NCI-H187 treated with DMSO at 0.1 percent for 48 hours (cell line): ENCODE measurements at places on chromosomes 11 and 22.

GRCh38 chr11:90476442-90477007 is 253.7 kb upstream of the CHORDC1 start:
- no peak for DNase-seq

DNA sequence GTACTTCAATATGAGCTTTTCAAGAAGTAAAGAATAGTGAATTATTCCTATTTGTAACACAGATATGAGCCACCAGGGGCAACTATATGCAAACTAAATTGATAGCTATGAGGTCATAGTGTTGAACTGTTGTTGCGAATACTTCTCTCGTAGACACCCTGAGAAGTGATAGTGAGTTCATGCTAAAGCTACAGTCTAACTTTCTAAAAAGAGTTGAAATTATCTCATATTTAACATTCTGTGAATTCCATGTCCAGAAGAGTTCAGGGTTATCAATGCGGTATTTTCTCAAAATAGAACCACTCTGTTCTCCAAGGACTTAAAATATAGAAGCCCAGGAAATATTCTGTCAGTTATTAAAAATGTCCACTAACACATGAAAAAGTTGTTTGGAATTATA is 185.4 kb downstream of the AASDHPPT start:
- DNase-seq = no peak

- no peak for DNase-seq
These were observed 213.7 kb downstream of the CWF19L2 start for GRCh38 chr11:107243929-107244328.

DNA sequence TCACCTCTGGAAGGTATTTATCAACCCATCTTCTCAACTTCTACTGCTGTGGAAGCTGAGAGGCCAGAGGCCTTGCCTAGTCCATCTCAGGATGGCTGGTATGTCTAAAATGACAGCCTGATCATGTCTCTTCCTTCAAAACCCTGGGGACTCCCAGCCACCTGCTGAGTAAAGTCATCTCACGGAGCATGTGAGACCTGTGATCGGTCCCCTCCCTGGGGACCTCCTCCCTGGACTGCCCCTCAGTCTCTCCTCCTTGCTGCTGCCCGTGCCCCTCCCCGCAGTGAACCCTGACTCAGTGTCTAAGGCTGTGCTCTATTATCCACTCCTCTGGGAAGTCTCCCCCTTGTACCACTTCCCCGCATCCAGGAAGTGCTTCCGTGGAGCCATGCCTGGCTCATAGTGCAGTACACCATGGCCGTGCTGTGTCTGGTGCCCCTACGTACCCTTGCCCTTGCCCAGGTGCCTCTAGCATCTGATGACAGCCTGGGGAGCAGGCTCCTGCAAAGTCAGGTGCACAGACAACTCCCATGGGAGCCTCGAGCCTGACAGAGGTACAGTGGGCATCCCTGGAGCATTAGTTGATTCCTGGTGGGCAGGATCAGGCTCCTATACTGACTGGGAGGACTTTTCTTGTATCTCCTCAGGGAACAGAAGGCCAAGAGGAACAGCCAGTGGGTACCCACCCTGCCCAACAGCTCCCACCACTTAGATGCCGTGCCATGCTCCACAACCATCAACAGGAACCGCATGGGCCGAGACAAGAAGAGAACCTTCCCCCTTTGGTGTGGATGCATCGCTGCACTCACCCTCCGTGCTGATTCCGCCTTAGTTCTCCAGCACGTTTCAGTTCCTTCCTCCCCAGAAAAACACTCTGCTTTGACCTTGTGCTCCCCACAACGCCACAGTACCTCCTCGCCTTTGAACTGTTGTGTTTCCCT is 13.8 kb downstream of the SMARCB1 start:
- no peak for DNase-seq

- no peak for DNase-seq
These were observed 31.2 kb upstream of the SPON1 start for GRCh38 chr11:13931356-13931755.

- no peak for DNase-seq
These were observed 14.0 kb upstream of the ACR start for GRCh38 chr22:50723991-50724390.

- no peak for DNase-seq
These were observed 107.1 kb upstream of the CD44 start for GRCh38 chr11:35031867-35032266.

DNA sequence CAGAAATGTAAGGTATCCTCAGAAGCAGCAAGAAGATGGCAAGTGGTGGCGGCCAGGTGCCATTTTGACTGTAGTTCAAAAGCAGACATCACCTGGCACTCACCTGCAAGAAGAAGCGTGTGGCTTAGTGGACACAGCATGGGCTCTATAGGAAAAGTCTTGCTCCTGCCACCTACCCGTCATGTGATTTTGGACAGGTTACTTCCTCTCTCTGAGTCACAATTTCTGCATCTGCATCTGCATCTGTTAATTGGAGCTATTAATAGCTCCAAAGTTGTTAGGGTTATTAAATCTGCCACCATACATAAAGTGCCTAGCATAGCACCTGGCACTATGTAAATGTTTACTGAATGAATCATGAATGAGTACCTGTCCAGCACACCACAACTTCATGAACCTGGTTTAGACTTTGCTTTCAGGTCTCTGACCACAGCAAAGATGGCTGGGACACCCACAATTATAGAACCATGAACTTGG is 16.8 kb downstream of the RAB30 start:
- DNase-seq = no peak

DNA sequence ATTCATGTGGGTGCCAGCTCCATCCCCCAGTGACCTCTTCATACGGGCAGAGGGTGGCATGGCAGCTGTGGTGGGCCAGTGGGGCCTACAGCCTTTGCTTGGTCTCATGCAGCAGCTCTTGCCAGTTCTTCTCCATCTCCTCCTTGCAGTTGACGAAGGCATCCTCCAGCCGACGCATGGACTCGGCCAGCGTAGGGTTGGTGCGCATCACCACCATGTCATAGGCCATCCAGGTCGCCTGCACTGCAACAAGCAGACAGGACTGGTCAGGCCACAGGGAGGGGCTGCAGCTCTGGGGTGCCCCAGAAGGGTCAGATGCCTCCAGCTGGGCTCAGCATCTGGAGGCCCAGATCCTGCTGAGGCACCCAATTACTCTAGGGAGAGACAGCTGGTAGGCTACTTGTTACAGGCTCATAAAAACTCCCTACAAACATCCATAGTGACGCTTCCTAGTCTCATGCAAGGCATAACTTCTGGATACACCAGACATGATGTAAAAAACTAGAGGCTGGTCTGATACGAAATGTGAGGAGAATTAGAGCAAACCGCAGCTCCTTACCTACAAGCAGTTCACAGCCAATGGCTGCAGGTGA is 5.6 kb downstream of the KLHDC7B start:
- DNase-seq = no peak

DNA sequence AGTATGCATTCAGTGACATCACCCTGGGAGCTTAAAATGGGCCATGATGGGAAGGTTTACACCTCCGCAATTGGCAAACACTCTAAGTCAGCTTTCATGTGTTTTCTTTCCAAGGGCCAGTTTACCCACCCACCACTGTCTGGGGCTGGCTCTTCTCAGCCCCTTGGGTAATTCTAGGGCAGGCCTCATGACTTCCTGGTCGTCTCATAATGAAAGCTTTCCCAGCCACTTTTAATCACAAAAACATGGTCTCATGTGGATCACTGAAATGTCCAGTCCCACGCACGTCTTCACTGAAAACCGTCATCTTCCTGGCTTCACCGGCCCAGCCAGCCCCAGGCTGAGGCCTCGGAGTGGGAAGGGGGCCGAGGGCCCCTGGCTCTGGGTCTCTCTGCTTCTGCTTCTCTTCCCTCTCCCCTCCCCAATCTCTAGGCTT is 58.5 kb upstream of the ANO1 start:
- no peak for DNase-seq

DNA sequence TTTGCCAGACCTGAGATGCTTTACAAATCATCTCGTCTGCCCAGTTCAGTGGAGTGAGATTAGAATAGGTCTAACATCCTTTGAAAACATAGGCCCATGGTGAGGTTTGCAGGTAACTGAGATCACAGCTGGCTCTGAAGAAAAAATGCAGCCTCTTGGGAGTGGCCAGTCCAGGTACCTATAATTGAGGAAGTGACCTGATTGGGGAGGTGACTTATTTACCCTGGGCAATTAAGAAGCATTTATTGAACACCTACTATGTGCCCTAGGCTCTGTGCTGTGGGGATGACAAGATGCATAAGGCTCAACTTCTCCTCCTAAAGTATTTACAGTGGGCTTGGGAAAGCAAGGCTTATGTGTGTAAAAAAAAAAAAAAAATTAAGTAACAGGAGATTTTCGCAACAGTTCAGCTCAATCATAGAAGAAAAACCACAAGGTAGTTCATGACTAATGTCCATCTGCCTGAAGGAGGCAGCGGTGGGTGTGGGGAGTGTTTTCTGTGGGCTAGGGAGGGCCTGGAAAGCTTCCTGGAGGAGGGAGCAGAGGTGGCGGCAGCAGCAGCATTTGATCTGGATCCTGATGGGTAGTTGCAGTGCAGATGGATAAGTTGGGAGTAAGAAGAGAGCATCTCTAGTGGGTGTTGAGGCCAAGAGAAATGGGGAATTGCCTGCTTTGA is 16.1 kb downstream of the MICAL2 start:
- no peak for DNase-seq

DNA sequence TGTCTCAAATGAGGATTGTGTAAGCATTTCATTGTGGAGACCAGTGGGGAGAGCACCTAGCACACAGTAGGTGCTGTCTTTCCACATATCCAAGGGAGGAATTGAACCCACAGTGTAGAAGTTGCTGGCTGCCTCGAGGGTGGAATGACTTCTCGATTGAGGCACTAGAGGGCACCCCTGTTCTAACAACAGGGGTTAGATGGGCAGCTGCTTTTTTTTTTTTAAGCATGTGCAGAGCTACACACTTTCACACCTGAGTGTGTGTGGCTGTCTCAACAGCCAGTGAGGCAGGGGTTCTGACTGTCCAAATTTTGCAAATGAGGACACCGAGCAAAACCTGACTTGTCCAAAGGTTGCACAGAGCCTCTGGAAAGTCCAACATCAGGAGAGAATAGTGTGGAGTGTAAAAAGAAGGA is 118.2 kb upstream of the CRYBB3 start:
- DNase-seq = no peak
